ENCODE measurements at places on chromosomes 5 and 9. TPM values are rescaled to one million over a fixed set of nuclear protein-coding genes. Genes with fewer than 3 reads are reported as not detected.

DNA sequence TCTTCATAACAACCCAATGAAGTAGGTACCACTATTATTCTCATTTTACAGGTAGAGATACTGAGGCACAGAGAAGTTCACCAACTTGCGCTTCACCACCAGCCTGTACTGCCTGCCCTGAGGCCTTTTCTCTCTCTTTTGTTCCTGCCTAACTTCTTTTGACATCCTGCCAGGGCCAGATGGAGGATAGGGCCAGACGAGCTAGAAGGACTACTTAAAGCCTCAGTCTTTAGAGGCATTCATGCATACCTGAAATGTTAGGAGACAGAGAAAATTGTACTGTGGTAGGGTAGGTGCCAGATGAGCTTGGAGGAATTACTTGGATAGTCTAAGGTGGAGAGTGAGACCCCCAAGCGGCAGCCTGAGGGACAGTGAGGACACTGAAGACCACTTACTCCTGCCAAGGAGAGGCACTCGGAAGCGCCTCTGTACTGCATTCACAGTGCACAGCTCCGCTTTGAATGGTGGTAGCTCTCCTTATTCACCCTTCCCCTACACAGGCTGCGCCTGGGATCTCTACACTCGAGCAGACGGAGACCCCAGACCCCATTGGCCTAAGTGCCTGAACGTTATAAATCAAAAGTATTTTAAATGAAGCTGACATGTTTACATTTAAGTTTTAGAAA lies 6.2 kb upstream of the ORM1 start:
- no peak for DNase-seq
- H3K27ac ChIP-seq, result no peak overlapping the region
- no peaks in the 10 kb centered on the region for H3K4me1 ChIP-seq
- no peak overlapping the region for H3K4me3 ChIP-seq
- no peaks in the 10 kb centered on the region for H3K36me3 ChIP-seq

GRCh38 chr5:9207817-9208418 lies 338.0 kb downstream of the SEMA5A start:
- no peak overlapping the region for H3K27ac ChIP-seq
- H3K4me1 ChIP-seq, result peaks cover 3% of the 10 kb centered on the region
- no peaks in the 10 kb centered on the region for H3K27me3 ChIP-seq
- no peaks in the 10 kb centered on the region for H3K36me3 ChIP-seq
- DNase-seq, result peak; percentile 43

DNA sequence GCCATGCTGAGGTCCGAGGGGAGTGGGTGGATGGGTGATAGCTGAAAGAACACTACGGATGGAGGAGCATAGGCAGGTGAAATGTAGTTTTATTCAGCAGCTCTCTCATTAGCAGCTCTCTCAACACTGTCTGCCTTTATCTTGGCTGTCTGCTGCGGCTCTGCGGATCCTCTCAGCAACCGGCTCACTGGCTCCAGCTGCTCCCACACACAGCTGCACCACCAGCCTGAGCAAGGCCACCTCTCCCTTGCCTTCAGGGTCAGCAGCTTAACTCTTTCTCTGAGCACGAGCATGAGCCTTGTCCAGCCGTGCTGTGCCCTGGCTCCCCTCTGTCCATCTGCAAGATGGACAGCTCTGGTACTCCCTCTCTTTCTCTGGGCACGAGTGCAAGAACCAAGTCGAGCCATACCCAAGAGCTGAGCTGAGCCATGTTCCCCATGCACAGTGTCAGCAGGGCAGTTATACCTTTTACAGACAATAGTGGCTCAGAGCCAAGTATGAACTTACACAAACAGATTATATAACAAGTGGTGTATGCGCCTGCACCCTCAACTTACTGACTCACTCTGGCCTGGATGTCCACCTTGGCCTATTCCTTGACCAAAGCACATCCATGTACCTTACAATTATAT lies 108.5 kb downstream of the MACIR start:
- no peak overlapping the region for H3K4me3 ChIP-seq
- H3K4me1 ChIP-seq, result no peaks in the 10 kb centered on the region
- DNase-seq, result no peak
- H3K36me3 ChIP-seq, result no peaks in the 10 kb centered on the region

DNA sequence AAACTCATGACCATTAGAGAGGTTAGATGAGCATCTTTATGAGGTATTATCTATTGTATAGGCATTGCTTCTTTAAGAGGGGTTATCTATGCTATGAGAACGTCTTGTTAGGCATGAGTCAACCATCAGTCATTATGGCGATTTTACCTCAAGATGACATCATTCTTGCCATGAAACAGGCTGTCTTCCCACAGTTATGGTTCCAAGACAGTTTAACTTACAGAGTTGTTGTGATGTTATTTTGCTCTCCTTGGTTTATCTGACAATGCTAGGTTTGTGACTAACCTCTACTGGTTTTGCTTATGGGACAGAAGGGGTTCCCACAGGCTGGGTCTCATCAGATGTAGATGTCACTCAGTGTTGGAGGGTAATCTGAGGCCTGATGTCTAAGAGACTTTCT lies 1864.7 kb upstream of the ACO1 start:
- no peak for DNase-seq
- H3K27me3 ChIP-seq, result no peaks in the 10 kb centered on the region
- H3K36me3 ChIP-seq, result no peaks in the 10 kb centered on the region
- H3K27ac ChIP-seq, result no peak overlapping the region
- H3K4me1 ChIP-seq, result no peaks in the 10 kb centered on the region
- H3K4me3 ChIP-seq, result no peak overlapping the region

DNA sequence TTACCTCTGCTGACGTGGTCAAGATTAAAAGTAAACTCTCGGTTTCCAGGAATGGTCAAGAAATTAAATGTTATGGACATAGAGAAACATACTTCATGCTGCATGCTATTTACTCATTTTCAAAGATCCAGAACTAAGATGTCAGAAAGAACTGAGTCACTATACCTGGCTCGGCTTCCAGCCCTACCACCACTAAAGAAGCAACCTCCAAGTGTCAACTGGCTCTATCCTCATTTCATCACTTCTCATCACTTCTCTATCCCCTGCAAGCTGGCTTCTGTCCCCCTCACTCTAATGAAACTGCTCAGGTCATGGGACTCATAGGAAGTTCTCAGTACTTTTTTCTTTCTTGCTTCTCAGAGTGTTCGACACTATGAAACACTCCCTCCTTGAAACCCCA lies 116.2 kb downstream of the CDK5RAP2 start:
- H3K27ac ChIP-seq, result no peak overlapping the region
- H3K36me3 ChIP-seq, result peaks cover 31% of the 10 kb centered on the region
- no peak for DNase-seq

DNA sequence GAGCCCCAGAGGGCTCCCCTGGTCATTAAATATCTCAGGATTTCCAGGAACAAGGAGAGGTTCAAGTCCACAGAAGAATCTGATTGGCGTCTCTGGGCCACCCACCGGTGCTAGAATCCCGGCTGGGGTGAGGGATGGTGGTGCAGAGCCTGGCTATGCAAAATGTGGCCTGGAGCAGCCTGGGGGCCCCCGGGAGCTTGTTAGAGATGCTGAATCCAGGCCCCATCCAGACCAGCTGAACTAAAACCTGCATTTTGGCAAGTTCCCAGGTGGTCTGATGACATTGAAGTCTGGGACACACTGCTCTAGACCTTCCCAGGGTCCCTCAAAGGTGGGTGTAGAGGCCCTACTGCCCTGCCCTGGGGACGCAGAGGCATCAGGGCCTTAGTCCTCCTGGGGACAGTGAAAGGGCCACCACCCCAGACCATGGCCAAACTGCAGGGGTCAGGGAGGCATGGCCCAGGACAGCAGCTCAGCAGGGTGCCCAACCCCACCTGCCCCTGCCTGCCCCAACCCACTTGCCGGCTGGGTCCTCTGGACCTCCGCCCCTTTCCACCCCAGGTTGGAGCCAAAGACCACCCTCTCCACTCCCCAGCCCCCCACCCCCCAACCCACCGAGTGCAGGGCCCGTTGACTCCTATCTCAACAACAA lies 34.7 kb downstream of the ADAMTS2 start:
- no peak overlapping the region for H3K4me3 ChIP-seq
- H3K27ac ChIP-seq, result peak overlapping the region; percentile 48
- no peaks in the 10 kb centered on the region for H3K27me3 ChIP-seq

DNA sequence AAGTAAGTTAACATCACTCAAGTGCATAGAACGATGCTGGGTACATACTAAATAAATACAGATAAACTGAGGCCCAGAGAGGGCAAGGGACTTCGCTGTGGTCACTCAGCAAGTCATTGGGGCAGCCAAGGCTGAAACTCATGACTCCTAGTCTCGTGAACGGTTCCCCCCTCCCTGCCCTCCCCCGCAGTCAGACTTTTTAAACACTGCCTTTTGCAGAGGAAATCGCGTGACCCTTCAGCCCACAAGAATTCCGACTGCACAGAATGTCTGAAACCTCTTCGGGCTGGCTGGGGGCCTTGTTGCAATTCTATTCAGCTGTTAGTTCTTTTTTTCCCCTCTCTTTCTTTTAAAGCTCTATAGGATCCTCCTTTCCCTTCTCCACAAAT lies 28.1 kb downstream of the NEK6 start:
- peaks cover 44% of the 10 kb centered on the region for H3K36me3 ChIP-seq
- no peak overlapping the region for H3K4me3 ChIP-seq
- H3K27ac ChIP-seq, result peak overlapping the region; percentile 99
- no peaks in the 10 kb centered on the region for H3K27me3 ChIP-seq
- DNase-seq, result peak; percentile 97
- H3K4me1 ChIP-seq, result peaks cover 75% of the 10 kb centered on the region

DNA sequence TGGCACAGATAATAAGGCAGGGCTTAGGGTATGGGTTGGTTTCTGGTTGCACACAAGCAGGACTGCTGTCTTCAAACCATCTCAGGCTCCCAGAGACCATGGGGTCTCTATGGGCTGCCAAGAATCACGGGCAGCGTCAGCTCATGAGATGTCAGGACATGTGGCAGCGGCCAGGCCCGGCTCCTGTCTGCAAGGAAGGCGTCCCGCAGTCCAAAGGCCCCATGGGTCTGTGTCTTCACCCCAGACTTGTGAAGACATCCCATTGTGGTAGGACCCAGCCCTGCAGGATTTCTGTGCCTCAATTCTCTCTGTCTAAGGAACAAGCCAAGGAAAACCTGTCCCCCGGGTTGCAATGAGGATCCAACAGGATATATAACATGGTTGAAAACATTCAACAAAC lies 32.6 kb downstream of the IPPK start:
- peaks cover 76% of the 10 kb centered on the region for H3K36me3 ChIP-seq
- H3K4me1 ChIP-seq, result no peaks in the 10 kb centered on the region
- no peak overlapping the region for H3K4me3 ChIP-seq
- no peak overlapping the region for H3K27ac ChIP-seq

DNA sequence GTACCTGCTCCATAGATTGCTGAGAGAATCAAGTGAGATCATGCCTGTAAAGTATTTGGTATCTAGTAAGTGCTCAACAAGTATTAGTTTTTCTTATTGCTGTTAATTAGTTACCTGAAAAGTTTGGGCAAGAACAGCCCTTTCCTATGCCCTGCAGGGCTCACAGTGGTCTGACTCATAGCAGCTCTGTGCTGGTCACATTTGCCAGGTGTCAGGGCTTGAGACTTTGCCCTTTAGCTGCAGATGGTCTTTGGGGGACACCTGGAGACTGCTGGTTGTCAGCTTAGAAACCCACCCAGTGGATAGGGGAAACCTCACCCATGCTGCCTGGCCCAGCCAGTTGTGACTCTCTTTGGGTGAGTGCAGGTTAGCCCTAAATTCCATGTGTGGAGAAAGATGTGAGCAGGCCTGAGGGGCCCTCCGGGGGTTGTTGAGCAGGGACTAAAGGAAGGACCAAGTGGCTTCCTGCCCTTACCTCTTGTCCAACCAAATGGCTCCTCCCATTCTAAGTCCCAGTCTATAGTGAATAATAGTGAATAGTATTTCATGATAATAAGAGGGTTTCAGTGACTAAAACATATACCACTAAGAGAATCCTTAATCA lies 9.0 kb downstream of the COL27A1 start:
- H3K27me3 ChIP-seq, result no peaks in the 10 kb centered on the region
- no peak overlapping the region for H3K4me3 ChIP-seq
- no peak overlapping the region for H3K27ac ChIP-seq
- H3K4me1 ChIP-seq, result peaks cover 25% of the 10 kb centered on the region
- DNase-seq, result no peak

DNA sequence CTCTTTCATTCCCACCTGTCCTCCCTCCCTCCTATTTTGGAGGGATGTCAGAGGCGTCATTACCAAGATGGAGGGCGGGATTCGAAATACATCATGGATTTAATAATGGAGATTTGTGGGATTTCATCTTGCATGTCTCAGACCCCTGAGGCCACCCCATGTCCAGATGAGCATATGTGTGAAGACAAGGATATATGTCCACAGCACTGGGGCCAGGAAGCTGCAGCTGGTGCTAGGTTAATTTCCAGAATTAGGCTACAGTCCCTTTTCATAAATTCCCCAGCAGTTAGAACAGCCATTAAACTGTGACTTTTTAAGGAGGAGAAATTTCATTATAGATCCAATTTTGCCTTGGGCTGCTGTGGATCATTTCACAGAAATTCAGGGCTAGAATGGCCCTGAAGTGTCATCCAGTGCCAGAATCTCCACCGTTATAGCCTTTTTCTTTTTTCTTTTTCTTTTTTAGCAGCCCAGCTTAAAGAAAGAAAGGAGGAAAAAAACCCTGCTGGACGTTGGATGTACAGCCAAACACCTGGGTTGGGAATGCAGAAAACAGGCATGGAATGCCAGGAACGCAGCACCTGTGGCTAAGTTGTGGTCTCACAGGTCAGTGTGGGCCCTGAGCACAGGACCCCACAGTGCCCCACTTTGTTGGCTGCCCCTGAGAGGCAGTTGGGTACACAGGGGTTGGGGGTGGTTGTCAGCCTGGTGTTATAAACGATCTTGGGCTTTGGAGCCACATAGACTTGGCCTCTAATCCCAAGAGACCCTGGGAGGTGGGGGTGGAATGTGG lies 50.2 kb upstream of the CXCL14 start:
- H3K27me3 ChIP-seq, result no peaks in the 10 kb centered on the region
- H3K4me3 ChIP-seq, result no peak overlapping the region
- no peaks in the 10 kb centered on the region for H3K36me3 ChIP-seq
- DNase-seq, result no peak
- no peak overlapping the region for H3K27ac ChIP-seq
- no peaks in the 10 kb centered on the region for H3K4me1 ChIP-seq

GRCh38 chr9:81474792-81475191 lies 214.6 kb downstream of the TLE1 start:
- no peaks in the 10 kb centered on the region for H3K36me3 ChIP-seq
- no peak for DNase-seq
- H3K27ac ChIP-seq, result no peak overlapping the region
- H3K27me3 ChIP-seq, result peaks cover 7% of the 10 kb centered on the region

DNA sequence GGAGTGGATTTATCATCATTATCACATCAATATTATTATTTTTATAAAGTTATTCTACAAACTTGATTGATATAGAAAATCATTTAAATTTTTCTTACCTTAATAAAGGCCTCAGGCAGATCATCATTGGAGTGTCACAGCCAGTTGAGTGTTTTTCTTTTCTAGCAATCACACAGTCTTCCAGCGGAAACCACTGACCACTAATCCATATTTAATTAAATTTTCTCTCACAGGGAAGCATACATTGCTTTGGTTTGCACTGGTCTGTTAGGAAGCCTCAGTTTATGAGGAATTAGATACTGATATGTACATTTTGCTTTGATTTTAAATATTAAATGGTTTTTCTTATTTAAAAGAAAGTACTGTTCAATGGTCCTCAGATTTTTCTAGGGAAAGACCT lies 6.7 kb downstream of the SPZ1 start:
- H3K27me3 ChIP-seq, result peaks cover 4% of the 10 kb centered on the region
- no peak for DNase-seq
- H3K4me1 ChIP-seq, result no peaks in the 10 kb centered on the region

- H3K36me3 ChIP-seq, result no peaks in the 10 kb centered on the region
- no peaks in the 10 kb centered on the region for H3K27me3 ChIP-seq
- no peaks in the 10 kb centered on the region for H3K4me1 ChIP-seq
- H3K4me3 ChIP-seq, result no peak overlapping the region
- H3K27ac ChIP-seq, result no peak overlapping the region
Observed at GRCh38 chr9:84486663-84487062, 146.1 kb upstream of the SLC28A3 start.

Gene ZNF483
- 5.9 TPM for total RNA-seq

Gene FCN2
- total RNA-seq, result not detected

Gene TAF11L14
- not detected for total RNA-seq
